ENCODE measurements at places on chromosomes 11 and 22.

DNA sequence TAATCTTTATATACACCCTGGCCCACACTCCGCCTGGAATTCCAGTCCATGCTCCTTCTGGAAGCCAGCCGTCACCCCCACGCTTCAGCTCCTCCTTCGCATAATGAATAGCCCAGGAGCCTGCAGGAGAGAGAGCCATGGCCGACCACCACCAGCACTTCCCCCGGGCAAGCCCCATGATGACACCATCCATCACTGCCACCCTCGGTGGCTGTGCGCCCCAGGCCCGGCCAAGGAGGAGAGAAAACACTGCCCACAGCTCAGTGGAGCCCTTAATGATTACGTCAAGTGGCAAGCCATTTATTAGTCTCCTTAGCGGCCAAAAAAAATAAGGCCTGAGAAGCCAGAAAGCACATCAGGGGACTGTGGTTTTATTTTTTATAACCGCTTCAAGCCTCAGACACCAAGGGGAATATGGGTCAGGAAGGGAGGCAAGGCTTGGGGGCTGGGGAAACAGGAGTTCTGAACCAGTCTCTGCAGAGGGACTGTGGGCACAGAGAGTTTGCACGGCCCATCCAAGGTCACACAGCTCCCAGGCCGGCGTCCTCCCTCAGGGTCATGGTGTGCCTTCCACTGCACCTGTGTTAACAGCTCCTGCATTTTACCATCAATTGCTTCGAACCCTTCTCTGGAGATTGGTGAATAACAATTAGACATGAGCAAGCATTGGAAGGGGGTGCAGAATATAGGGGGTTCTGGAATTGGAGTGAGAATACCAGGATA is 134.3 kb downstream of the MN1 start:
- DNase-seq, result no peak

GRCh38 chr11:117828611-117829368 is 4.2 kb upstream of the FXYD2 start:
- no peak for DNase-seq

DNA sequence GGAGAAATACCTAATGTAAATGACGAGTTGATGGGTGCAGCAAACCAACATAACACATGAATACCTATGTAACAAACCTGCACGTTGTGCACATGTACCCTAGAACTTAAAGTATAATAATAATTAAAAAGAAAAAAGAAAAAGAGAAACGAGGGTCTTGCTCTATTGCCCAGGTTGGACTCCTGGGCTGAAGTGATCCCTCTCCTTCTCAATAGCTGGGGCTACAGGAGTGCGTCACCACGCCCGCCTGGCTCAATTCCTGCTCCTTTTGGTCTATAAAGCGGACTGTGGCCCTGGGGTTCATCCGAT is 521 bp upstream of the PTS start:
- no peak for DNase-seq

GRCh38 chr11:36130401-36130800 is 158.8 kb downstream of the COMMD9 start:
- no peak for DNase-seq

- no peak for DNase-seq
Observed at GRCh38 chr11:7668911-7669310, 4.4 kb downstream of the CYB5R2 start.
